NK-92 treated with Interleukin-12 subunit alpha and Interleukin-12 subunit beta, amount 100 ng/mL, for 24 hours (cell line): ENCODE measurements at places on chromosomes 5 and 9.
A peak's percentile ranks its signal among the peaks of the same experiment; 100 is the strongest.

DNA sequence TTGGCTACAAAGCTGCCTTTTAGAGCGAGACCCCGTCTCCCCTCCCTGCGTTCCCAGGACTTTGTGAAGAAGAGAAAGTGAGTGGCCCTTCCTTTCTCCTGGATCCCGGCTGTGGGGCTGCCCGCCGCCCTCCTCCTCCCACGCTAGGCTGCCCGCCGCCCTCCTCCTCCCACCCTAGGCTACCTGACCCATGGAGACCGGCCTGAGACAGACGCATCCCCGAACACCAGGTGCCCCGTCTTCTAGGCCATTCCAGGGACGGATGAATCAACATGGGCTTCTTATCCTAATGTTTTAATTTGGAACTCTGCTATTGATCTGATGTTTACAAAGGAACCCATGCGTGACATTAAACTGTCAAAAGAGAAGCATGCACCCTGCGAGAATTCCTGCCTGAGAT, 117.3 kb upstream of the LPCAT1 start:
- no peak for DNase-seq

GRCh38 chr5:88544136-88544645, 275.5 kb upstream of the TMEM161B start:
- DNase-seq: no peak

- no peak for DNase-seq
These were observed 4.2 kb downstream of the SGCD start for GRCh38 chr5:156331181-156331580.

DNA sequence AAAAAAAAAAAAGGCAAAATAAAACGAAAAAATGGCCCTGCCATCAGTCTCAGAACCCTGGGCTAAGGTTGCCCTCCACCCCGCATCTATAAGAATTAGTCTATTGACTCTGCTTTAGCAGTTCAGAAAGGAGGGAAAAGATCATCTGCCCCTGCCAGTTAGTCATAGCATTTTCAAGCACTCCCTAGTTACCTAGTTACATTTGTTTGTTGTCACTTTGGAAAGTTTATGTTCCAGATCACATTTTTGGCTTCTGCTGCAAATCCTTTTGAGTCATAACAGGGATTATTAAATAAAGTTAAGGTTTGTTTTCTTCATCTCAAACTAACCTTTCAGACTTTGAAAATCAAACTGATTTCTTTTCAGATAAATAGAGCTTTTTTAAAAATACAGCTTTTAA, 52.1 kb downstream of the AQP7 start:
- no peak for DNase-seq

DNA sequence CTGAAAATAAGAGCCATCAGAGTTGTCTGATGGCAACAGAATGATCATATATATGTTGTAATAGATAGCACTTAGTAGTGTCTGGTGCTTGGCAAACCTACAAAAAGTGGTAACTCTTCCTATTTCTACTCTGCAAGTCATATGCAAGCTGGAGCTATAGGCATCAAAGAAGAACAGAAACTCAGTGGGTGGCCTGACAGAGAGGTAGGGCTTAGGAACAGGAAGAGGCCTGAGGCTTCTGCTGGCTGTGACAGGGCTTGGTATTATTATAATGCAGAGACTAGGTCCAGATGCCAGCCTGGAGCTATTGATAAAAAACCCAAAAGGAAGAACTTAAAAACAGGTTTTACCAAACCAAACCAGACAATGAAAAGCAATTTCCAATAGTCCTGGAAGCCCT, 4.4 kb upstream of the DIAPH1 start:
- no peak for DNase-seq

DNA sequence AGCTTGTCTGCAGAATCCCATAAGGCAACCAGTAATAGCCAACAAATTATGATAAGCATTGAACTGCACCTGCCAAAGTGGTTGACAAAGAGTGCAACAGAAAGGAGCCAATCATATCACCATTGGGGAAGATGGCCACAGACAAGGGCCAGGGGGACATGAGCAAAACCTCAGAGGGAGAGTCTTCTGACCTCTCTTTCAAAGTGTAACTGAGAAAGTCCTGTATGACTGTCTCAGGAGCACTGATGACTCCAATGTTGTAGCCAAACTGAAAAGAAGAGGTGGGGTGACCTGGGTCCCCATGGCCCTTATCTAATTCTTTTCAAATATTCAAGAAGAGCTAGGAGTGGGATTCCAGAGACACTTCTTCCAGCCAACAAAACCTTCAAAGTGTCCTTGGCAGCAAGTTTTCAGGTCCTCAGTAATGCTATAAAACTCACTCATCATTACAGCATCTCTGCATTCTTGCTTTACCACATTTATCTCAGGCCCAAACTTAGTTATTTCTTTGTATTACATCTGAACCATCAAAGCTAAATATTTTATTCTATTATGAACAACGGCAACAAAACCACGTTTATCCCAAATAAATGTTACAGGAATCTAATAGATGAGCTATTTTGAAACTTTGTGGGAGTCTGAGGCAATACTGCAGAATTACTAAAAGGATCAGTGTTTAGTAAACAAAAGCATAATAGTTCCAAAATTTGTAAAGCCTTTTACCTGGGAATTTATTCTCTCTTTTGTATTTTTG, 24.4 kb downstream of the FBLL1 start:
- DNase-seq: no peak

DNA sequence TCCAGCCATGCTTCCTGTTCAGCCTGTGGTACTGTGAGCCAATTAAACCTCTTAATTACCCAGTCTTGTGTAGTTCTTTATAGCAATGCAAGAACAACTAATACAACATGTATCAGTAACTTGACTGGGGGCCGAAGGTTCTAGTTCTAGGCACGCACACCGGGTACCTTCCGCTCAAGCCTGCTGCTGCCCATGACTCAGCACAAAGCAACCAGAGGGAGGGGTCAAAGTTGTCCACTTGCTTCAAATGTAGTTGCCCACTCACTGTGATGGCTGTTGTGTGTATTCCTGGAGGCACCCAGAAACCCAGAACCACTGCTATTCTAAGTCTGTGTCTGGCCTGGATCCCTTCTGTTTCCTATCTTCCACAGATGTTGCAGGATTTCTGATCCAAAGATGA, 222.6 kb downstream of the FRMD3 start:
- no peak for DNase-seq

DNA sequence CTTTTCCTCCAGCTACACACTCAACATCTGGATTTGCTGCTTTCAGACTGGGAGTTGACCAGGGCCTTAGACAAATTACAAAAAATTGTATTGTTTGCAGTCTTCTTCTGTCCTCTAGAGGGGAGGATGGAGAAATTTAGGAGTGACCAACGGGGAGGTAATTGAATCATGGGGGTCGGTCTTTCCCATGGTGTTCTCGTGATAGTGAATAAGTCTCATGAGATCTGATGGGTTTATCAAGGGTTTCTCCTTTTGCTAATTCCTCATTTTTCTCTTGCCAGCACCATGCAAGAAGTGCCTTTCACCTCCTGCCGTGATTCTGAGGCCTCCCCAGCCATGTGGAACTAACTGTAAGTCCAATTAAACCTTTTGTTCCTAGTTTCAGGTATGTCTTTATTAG, 4.2 kb downstream of the IFNA8 start:
- DNase-seq: no peak

DNA sequence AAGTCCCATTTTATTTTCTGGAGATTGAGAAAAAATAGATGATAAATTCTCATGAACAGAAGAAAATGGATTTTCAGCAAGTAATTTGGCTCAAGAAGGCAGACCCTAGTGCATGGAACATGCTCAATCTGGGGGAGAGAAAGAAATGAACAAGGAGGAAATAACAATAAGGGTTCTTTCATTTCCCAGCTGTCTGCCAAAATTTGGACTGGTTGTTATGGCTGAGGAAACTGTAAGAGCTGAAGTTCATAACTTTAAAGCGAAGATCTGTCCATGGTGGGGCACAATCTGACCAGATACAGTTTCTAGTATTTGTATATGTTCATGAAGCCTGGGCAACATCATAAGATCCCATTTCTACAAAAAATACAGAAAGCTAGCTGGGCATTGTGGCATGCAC, 1386.5 kb upstream of the DMAC1 start:
- DNase-seq: no peak

GRCh38 chr5:178902849-178903248, 7.1 kb downstream of the ZFP2 start:
- no peak for DNase-seq

DNA sequence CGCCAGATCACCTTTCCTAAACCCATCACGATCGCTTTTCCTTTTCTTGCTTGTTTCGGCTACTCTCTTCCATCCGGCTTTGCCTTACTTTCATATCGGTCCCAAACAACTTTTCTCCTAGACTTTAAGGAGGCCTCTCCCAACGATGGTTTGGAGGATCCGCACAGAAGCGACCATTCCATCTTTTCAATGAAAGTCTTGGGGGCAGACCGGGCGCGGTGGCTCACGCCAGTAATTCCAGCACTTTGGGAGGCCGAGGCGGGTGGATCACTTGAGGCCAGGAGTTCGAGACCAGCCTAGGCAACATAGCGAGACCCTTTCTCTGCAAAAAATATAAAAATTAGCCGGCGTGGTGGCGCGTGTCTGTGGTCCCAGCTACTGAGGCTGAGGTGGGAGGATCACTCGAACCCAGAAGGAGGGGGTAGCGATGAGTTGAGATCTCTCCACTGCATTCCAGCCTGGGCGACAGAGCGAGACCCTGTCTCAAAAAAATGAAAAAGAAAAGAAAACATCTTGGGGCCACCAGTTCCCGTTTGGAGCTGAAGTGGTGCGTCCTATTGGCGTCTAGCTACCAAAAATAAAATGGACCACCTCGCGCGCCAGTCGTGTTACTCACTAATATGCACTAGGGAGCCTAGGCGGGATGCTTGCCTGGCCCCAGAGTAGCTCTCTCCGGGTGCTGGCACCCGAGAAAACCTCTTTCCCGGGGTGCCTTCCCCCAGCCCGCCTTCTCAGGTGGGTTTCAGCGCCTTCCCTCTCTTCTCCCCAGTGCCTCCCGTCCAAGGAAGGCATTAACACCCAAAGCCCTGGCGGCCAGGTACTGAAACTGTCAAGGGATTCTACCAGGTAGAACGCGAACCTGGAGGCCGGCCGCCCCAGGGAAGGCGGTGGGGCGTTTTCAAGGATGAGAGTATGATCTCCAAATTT, 800 bp upstream of the AP3B1 start:
- DNase-seq: peak; percentile 18

DNA sequence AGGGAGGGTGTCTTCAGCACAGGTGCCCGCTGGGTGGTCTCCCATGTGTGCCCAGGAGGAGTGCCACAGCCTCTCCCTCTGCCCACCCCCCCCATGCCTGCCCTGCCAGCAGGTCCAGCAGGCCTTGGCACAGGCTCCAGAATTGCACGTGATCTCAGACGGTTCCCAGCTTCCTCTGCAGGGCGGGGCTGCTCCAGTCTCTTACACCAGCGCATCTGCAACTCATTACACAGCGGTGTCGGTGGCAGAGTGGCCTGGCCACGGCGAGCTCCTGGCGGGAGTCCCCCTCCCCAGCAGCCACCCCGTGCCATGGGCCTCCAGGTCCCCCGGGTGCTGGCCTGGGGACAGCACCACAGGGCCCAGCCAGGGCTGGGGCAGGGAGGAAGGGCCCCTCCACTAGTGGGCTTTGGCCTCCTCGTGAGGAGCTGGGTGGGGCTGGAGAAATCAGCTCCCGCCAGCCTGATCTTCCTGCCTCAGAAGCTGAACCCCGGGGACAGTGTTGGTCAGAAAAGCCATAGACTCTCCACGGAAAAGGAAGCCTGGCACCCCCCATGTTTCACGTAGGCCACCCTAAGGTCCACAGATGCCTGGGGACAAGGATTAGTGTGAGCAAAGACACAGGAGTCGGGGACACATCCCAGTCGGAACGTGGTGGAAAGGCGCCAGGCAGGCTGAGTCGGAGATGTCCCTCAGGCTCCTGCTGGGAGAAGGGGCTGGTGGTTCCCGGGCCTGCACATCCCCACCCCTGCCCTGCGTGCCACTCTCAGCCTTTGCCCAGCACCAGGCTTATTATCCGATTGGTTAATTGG, 40.2 kb downstream of the RXRA start:
- no peak for DNase-seq

DNA sequence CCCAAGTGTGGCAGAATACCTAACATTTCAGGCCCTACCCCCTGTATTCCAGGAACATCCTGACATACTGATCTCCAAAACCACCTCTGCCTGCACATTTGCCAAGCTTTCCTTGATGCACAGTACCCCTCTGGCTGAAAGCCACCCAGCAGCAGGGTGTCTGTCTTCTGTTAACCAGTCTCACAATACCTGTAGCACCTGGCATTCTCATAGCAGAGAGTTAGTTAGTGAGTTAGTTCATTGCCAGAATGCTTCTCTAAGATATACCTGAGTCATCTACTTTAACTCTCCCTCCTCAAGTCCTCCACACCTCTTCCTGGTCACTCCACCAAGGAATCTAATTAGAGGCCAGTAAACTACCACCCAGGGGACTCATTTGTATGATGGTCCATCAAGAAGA, 46.1 kb upstream of the IL7R start:
- no peak for DNase-seq

DNA sequence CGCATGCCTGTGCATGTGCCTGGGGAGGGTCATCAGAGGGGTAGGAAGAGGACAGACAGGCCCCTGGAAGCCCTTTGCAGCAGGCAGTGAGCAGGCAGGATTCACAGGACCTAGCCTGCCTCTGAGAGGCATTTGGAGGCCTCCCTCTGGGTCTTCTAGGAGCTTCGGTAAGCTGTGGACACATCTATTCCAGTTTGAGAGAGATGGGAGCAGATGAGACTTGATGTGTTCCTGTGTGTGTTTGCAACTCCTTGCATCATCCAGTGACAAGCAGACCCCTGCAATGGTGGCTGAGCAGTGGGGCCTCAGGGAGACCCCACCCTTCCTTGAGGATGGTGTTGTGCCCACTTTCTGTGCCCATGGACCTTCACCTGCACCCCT, 64.0 kb downstream of the GADD45G start:
- no peak for DNase-seq

GRCh38 chr9:112396872-112397271, 17.0 kb downstream of the HSDL2 start:
- DNase-seq: no peak

DNA sequence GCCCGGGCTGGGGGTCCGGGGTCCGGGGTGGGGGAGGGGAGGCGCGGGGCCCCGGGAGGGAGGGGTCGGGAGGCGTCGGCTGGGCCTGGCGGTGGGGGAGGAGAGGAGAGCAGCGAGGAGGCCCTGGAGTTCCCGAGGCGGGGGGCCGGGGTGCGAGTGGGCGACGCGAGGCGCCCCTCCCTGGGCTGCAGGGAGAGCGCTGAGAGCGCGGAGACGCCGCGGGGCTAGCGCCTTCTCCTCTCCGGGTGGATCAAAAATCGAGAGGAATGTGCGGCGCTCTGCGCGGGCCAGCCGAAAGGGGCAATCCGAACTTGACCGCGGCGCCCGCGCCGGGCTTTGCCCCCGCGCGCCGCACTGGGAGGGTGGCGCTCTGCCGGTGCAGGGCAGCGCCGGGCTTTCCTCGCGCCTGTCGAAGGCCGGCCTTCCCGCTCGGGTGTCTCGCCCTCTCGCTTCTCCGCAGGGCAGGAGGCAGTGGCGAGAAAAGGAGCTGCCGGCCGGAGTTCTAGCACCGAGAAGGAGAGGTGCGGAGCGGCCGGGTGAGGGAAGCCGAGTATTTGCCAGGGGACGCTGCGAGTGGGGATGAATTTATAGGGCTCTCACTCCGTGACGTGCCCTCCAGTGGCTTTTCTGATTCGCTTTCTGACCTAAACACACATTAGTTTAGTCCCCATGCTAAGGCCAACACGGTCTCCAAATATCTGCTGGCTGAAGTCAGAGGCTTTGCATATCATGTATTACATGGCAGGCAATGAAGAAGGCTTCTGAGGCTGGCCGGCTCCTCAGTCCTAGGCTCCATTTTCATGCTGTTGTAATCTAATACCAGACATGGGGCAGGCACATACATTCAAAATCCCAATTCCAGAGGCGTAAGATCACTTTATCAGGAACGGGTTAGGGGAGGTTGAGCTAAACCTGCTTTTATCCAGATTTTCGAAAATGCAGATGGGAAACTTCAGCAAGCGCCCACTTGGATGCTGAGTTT, 503 bp upstream of the GDNF start:
- no peak for DNase-seq
